ENCODE measurements at places on chromosomes 13 and 19.

GRCh38 chr13:42733046-42733445, 48.3 kb upstream of the FAM216B start:
- no peak for DNase-seq

GRCh38 chr13:37407156-37407555, 191.4 kb downstream of the POSTN start:
- DNase-seq: no peak

DNA sequence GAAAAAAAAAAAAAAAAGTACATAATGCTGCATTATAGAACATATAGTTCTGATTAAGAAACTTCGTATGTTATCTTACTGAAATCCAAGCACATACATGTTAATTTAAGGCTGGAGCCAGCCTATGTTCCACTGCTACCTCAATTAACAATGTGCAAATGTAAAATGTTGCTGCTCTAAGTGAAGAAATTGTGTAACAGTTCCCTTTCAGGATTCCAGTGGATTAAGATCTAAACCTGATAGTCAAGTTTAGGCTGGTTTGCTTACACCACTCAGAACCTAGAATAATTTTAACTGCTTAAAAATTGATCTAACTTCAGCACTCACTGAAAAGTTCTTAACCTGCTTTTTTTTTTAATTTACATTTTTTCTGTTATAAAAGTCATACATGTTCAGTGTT, 4.2 kb downstream of the VPS36 start:
- DNase-seq: no peak

- DNase-seq: no peak
Observed at GRCh38 chr13:96500953-96501352, 411.0 kb downstream of the HS6ST3 start.

DNA sequence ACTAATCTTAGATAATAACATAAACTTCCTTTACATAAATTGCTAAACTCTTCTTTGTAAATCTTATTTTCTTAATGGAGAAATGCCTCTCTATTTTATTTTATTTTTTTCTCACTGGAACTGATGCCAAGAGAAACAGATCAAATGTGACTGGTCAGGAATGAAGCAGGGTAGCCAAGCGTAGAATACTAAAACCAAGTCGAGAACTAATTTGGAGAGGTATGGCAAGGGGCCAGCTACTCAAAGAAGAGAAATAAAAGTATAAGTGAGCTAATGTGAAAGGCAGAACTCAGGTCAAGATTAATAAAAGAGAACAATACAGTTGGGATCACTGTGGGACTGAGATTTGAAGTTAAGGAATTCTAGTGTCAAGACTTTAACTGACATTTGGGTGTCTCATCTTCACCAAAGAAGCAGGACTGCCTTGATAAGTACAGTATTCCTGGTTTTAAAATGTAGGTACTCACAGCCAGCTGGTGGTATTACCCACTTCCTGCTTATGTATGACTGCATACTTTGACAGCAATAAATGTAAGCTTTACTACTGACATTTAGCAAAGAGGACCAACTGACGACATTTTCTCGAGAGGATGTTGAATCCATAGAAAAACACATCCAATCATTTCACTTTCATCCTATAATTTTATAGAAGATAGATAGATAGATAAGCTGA, 1192.2 kb downstream of the EFNB2 start:
- DNase-seq: no peak

DNA sequence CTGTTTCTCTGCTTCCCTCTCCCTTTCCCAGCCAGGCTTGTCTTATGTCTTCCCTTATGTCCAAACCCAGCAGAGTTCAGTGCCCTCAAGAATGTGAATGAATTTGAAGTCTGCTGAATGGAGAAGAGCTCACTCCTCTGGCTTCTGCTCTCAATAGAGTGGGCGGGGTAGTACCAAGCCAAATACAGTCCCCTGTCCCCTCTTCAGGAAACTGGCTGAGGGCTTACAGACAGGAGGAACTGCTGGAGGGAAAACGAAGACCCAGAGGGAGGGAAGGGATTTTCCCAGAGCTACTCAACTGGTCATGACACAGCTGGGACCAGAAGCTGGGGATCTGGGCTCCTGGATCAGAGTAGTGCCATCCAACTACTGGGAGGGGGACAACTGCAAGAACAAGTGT, 32.9 kb upstream of the POU2F2 start:
- no peak for DNase-seq

DNA sequence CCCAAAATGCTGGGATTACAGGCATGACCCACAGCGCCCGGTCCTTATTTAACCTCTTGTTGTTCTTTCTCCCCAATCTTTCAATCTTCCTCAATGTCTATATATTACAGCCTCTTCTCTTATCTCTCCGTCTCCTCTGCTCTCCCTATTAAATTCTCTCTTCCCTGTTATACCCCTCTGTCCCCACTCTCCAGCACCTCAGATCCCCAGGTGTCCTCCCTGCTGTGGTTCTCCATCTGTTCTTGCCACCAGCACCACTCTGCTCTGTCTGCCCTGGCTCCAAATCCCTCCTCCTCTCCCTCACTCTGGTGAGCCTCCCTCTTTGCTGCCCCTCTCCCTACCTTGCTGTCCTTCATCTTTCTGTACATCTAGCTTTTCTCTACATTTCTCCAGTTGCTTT, 1.1 kb downstream of the ZNF600 start:
- DNase-seq: no peak

DNA sequence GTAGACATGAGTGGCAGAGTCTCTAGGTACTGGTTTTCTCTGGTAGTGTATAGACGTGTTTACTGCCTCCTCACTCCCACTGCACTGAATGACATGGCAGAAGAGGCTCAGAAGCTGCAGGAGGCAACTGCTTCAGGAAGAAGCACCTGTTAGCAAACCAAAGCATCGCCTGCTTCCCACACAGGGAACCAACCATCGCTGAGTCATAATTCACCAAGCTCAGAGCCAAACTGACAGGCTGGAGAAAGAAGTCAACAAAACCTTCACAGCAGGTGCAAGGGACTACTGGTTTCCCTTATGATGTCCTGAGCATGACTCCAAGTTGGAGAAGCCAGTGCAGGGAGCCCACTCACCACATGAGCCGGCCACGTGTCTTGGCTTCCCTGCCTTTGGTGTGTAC, 69.8 kb downstream of the KCTD12 start:
- no peak for DNase-seq

DNA sequence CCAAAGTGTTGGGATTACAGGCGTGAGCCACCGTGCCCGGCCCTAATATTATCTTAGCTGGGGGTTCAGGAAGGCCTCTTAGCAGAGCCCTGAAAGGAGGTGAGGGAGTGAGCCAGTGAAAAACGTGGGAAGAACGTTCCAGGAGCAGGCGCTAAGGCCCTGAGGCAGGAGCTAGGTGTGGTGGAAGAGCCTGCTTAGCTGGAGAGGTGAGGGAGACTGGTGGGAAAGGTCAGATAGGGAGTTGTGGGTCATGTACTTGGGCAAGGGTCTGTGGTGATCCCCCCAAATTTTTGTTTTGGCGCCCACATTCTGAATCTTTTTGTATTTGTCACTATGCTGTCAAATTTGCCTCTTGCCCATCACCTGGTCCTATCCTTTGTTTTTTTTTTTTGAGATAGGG, 5.1 kb upstream of the INAFM1 start:
- no peak for DNase-seq

DNA sequence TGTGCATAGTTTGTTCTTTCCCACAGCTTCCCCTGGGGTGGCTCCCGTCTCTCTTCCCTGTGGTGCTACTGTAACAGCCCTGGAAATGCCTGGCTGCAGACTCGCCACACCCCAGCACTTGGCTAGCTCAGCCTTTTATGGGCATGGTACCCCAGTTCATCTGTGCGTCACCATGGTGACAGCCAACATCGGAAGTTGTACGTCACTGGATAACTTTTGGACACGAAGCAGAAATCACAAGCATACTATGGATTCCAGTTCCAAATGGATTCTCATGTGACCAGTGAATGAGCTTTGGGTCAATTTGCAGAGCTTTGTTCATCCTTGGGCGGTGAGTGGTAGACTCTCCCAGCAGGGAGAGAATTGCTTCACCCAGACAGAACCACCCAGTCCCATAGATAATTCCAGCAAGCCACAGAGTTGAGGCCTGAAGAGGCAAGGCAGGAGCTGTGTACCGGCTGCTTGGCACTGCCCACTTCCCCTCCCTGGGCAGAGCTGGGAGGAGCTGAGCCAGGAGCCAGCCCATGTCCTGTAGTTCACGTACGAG, 54.4 kb downstream of the COL4A2 start:
- DNase-seq: no peak

DNA sequence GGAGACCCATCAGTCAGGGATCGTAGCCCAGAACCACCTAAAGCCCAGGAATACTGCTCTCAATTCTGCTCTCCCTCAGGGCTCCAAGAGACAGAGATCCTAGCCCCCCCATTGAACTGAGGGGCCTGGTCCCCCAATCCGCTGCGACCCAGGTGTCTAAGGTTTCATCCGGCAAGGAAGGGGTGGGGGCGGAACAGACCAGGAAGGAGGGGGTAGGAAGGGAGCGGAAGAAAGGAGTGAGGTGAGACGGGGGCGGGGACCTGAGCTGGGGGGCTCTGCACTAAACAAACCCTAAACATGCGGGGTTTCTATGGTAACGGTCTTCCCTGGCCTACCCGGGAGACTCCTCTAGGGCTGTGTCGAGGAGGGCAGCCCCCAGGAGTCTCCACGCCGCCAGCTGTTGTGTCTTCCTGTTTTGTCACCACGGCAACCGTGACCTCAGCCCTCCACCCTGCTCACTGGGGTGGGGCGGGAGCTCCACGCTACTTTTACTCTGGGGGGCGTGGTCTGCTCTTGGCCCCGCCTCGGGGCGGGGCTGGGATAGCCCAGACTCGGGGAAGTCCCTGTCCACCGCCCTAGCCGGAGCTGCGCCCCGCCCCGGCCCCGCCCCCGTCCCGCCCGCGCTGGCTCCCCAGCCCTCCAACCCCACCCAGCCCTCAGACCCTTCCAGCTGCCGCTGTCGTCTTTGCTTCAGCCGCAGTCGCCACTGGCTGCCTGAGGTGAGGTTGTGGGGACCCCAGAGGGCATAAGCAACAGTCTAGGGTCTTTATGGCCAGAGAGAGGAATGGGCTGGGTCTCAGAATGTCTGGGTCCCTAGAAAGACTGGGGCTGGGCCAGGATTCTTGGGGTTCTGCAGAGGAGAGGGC, at the start of gene MYADM:
TSS of gene MYADM (plus strand) at position 659 of the 866 bp plus-strand sequence. CDS start 5,647 bp downstream, outside the sequence.
- peak; percentile 99 for DNase-seq

DNA sequence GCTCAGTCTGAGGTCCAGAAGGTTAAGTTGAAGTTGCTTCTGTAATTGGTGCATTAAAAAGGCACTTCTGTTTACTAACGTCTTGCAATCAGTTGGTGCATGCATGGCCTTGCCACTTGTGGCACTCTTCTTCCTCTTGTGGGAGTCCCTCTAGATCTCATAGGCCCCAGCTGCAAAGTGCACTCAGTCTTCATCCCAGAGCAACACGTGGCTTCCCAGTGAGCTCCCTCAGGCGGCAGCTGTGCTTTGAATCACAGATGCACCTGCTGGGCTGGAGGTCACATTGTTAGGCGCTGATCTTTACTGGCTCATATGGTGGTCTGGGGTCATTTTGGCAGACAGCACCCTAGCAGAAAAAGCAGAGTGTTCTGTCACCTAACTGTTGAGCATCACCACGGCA, 215.7 kb downstream of the ZNF536 start:
- DNase-seq: no peak

DNA sequence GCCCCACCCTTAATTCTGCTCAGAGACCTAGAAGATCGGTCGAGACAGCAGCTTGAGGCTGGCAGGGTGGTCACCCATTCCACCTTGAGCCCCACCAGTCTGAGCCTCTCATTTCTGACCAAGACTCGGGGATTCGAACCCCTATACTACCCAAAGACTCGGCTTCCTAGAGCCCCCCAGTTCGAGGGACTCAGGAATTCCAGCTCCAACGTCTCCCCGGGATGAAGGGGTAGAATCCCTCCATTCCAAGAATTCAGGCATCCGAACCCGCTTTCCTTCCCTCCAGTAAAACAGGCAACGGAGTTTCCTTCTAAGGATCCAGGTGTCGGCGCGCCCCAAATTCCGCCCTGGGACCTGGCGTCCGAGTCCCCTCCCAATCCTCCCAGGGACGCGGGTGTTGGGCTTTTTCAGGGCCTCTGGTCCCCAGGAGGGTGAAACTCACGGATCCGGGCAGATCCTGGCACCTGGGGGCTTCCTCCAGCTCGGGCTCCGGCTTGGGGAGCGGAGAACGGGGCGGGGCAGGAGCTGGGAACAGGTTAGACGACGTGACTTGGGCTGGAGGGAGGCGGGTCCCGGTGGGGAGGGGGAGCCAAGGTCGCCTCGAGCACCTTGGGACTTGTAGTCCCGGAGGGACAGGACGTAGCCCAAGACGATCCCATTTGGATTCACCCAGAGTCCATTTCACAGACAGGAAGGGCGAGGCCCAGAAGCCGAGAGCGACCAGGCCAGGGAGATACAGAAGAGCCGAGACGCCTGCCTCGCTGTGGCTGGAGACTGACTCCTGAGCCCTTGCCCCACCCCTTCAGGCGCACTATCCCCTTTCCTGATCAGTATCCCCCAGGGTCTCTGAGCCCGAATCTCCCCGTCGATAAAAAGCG, at the start of gene PPP1R13L:
TSS of gene PPP1R13L (minus strand) at position 513 of the 878 bp plus-strand sequence. CDS start 6,751 bp downstream, outside the sequence.
- peak; percentile 58 for DNase-seq

- no peak for DNase-seq
Observed at GRCh38 chr13:22198001-22198400, 527.1 kb downstream of the FGF9 start.

DNA sequence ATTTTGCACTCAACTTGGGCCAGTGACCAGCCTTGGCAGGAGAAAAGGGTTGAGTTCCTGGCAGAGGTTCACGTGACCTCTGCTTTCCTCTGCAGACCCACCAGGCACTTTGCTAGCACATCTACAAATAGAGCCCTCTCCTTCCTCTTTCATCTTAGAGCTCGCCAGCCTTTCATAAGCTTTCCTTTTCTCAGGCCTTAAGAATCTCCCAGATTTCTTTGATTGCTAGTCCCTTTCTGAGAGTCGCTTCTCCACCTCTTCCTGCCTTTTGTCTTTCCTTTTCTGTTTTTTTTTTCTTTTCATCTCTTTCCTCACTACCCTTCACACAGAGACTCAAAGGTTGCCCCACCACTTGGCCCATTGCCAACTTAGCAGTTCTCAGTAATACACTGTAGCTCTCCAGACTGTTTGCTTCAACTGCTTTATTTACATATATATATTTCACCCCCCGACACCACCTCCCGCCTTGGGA, 375.7 kb upstream of the SPRY2 start:
- no peak for DNase-seq

DNA sequence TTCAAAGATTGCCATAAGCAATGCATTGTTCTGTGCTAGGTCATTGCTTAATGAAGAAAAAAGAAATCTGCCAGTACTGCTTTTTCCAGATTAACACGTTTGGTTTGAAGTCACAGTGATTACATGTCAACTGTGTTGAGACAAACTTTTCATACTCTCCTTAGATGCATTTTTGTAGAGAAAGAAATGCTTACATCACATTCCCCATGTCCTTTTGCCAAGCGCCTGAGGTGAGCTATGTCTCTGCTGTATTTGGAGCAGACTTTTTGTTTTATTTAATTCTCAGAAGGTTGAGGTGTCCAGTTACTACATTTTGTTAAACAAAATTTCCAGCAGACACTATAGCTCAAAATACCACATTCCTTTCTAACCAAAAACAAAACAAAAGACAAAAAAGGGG, 16.2 kb downstream of the LACC1 start:
- DNase-seq: no peak

GRCh38 chr13:60753641-60754040, 356.6 kb downstream of the TDRD3 start:
- DNase-seq: no peak

Measured in stimulated activated CD4-positive, alpha-beta T cell treated with anti-CD3 and anti-CD28 coated beads, Interleukin-2, amount 100 ng/mL, for 48 hours (primary cell).